ENCODE measurements at places on chromosomes 5 and 9.

GRCh38 chr5:176611435-176611834 is 1.5 kb upstream of the GPRIN1 start:
- DNase-seq = peak; percentile 82

GRCh38 chr5:104081232-104081631 is 518.6 kb upstream of the NUDT12 start:
- no peak for DNase-seq

- DNase-seq = no peak
Measured at GRCh38 chr5:146731909-146732659, 146.5 kb downstream of the PPP2R2B start.

- DNase-seq = no peak
Measured at GRCh38 chr9:126842220-126842842, 18.1 kb upstream of the ZBTB34 start.

DNA sequence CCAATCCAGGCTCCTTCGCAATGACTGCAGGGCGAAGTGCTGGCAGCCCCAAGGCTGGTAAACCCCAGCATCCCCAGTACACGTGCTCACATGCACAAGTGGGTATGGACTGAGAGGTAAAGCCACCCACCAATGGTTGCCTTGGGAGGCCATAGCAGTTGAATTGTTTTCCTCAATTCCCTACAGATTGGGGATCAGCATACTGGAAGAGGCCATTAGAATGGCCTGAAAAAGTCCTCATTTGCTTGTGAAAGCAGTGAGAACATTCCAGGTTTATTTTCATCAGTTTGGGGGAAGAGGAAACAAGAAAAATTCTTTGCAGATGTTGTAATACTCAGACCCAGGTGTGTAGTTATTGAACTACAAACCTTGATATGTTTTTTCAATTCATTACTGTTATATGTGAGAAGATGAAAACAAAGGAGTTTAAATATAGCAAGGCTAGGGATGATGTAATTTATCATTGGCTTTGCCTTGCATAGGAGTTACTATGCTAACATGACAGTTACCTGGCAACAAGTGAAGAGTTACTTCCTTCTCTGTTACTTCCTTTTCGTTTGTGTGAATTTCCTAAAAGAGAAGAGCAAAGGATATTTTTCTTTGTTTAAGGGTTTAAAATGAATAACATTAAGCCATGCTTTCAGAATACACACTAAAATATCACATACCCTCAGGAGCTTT is 36.4 kb downstream of the MTMR12 start:
- no peak for DNase-seq

- no peak for DNase-seq
Measured at GRCh38 chr5:153699035-153699434, 208.6 kb downstream of the GRIA1 start.

DNA sequence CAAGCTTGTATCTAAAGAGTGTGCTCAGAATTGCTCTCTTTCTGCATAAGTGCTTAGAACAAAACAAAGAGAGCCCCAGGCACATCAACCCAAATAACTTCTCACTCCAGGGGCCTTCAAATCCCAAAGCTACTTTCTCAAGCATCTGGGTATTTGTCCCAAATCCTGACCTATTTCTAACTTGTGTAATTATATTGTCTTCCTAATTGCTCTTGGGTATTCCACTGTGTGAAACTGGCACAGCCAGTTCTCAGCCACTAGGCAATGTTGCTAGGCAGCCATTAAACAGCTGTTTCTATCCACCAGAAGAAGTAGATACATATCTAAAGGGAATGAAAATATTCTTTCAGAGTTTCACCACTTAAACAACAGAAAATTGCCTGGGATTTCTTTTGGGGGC is 198.8 kb downstream of the PRELID2 start:
- no peak for DNase-seq

DNA sequence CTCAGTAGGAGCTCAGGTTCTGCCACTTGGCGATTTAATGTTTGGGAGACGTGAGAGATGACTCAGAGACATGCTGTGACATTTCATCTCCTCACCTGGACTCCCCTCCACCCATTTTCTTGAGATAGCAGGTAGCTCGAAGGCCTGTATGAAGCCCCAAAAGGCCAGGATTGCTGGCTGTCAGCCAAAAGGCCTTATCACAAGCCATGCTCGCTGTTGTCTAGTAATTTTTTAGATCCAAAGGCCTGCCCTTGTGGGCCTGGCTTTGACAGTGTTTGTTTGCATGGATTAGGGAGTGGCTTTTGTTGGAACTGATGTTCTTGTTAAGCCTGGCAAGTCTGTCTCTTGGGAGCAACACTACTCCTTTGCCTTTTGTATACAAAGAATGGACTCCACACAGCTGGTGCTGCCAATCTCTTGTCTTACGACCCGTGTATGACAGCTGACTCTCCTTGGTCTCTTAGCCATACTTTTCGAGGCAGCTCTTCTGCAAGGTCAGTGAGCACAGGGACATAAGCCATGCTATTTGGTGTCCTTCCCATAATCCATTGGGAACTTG is 22.7 kb downstream of the CAVIN4 start:
- DNase-seq = no peak

GRCh38 chr5:149645236-149645635 is 63.9 kb downstream of the ARHGEF37 start:
- DNase-seq = no peak

- no peak for DNase-seq
Measured at GRCh38 chr5:142590451-142591231, 95.2 kb downstream of the FGF1 start.

GRCh38 chr5:180340856-180341255 is 12.3 kb downstream of the GFPT2 start:
- DNase-seq = no peak

GRCh38 chr9:121889990-121890563 is 203.0 kb downstream of the TTLL11 start:
- DNase-seq = no peak

DNA sequence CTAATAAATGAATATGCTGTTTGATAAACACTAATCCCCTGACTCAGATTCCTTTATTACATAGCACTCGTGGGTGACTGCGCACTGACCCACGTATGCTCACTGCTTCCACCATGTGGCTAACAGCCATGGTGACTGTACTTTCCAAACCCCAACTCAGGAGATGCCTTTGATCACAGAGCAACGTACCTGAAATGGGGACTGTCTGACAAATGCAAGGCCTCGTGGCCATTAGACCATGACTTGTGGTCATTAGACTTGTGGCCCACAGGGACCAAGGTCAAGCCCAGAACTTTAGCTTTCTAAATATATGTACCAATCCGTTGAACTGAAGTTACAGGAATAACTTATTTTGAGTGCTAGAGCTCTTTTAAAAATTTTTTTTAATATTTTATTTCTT is 46.6 kb downstream of the CYFIP2 start:
- DNase-seq = peak; percentile 27

DNA sequence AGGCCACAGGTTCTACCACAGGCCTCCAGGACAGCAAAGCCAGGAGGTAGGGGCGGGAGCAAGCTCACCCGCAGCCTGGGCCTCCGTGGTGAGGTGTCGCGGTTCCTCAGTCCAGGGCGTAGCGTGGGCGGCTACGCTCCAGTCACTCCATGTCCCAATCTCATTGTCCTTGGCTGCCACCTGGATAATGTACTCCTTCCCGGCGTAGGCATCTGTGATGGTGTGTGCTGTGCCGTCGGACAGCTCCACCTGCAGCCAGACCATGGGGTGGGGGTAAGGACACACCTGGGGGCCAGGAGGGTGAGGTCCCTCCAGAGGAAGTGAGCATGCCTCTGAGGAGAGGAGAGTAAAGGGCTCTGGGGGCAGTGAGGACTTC is 29.8 kb upstream of the ENHO start:
- no peak for DNase-seq

- DNase-seq = peak; percentile 16
Measured at GRCh38 chr9:17063535-17064135, 71.2 kb upstream of the CNTLN start.

- DNase-seq = peak; percentile 34
Measured at GRCh38 chr9:27377811-27378456, 81.0 kb upstream of the EQTN start.

DNA sequence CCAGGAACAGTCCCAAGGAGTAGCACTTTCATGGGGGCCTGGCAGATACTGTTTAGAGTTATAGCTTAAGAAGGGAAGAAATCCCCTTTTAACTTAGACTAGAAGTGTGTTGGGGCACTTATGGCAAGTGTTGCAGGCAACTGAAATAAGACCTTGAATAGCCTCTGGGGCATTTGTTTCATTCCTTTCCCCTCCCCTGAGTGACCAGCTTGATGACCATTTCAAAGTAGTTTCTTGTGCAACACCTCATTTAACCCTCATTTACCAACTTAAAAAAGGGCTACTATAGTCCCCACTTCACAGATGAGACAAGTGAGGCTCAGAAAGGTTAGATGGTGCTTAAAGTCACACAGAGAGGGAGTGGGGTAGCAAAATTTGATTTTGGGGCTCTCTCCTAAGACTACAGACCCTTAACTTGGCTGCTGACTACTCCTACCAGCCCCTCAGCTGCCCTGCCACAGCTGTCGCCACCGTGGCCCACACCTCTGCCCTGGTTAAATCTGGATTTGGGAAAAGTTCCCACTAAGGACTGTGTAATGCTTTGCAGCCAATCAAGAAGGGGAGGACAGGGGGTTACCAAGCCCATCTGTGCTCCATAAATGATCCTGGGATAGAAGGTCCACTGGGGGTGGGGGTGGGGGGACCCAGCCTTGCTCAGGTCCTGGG is 5.5 kb downstream of the PDLIM4 start:
- no peak for DNase-seq

GRCh38 chr5:96198356-96199058 is 234.5 kb downstream of the PCSK1 start:
- DNase-seq = no peak

DNA sequence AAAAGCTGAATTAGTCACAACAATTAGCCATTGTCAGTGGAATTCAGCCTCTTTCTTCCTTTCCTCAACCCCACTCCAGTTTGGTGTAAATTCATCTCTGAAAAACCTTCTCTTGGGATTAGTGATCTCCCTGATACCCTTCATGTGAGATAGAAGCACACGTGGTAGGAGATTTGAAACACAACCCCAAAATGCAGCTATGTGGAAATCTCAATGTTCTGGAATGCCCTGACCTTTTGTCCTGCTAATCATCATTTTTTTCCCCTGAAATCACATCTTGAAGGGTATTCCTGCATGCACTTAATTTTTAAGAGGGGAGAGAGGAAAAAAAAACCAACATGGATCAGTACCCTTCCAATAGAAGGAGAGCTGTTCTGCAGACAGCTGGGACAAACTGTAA is 612.6 kb downstream of the EBF1 start:
- DNase-seq = no peak

- no peak for DNase-seq
Measured at GRCh38 chr9:131567910-131568309, 22.6 kb downstream of the PRRT1B start.

GRCh38 chr5:95720094-95720786 is 10.9 kb upstream of the RHOBTB3 start:
- DNase-seq = peak; percentile 74

GRCh38 chr9:70887826-70888225 is 233.6 kb downstream of the TRPM3 start:
- DNase-seq = no peak

- no peak for DNase-seq
Measured at GRCh38 chr9:32606811-32607210, 28.7 kb downstream of the TAF1L start.

- peak; percentile 89 for DNase-seq
Measured at GRCh38 chr9:121609822-121610637, 41.4 kb upstream of the DAB2IP start.

- no peak for DNase-seq
Measured at GRCh38 chr5:65823845-65824445, 101.9 kb downstream of the NLN start.

GRCh38 chr9:131656356-131657036 is 83.4 kb downstream of the RAPGEF1 start:
- DNase-seq = peak; percentile 85

- DNase-seq = no peak
Measured at GRCh38 chr5:9513827-9514226, 32.0 kb downstream of the SEMA5A start.

DNA sequence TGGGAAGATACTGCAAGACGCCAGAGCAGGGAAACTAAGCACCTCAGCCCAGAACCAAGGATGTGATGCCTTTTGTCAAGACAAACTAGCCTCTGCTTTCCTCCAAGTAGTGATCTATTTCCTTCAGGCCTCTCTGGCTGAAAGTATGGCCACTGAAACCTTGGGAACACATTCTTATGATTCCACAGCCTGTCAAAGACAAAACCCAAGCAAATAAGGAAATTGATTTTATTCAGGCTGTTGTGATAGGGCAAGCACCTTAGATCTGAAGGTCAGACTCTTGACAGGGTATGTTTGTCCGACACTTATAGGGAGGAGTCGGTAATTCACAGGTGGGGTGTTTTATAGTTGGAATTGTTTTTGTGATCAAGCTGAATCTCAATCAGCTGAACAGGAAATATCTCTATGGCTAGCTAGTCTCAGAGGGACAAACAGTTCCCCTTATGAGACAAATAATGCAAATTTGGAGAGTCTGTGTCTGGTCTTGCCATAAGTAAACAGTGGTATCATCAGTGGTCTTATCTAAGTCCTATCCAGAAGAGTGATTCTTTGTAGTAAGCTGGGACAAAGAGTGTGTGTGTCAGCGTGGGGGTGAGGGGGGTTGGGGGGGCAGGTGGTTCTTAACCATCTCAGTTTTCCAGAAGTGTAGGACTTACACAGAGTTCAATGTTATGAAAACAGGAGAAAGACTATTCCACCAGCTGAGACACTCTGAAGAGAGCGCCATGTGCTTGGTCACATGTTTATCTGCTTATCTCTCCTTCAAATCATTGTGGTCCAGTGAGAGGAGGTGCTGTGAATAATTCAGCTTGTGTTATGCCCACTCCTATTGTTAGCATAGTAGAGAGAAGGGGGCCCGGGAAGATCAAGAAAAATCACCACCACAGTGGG is 6.7 kb upstream of the ZCCHC10 start:
- no peak for DNase-seq

- DNase-seq = no peak
Measured at GRCh38 chr9:70835323-70835722, 286.1 kb downstream of the TRPM3 start.

- DNase-seq = peak; percentile 50
Measured at GRCh38 chr5:16690243-16690852, 73.6 kb upstream of the RETREG1 start.

DNA sequence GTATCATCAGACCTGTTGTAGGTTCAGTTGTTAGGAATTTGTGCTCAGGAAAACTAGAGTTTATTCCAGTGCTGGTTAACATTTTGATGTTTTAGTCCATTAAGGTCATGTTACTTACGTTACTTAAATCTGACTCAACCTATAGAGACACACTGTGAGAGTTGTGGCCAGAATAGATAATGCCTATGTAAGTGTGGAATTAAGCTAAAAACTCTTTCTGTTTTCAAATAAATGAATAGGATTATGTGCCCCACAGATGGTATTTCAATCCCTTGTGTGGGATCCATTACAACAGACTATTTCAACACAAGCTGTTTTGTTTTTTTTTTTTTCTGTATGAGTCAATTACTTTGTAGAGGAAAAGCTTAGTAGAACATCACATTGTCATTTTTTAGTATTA is 68.1 kb downstream of the MEGF10 start:
- no peak for DNase-seq

Data from body of pancreas (tissue), 4 donors.